Putamen (tissue), 1 donor: ENCODE measurements at places on chromosomes 5 and 9.

GRCh38 chr9:137449931-137450538 is 8.9 kb upstream of the ENTPD8 start:
- no peak for DNase-seq

- DNase-seq: no peak
These were observed 800 bp upstream of the KCNN2 start for GRCh38 chr5:114360816-114361723.

GRCh38 chr5:997001-997474 is 11.6 kb upstream of the NKD2 start:
- DNase-seq: no peak

GRCh38 chr5:158621391-158621790 is 478.3 kb downstream of the EBF1 start:
- no peak for DNase-seq

DNA sequence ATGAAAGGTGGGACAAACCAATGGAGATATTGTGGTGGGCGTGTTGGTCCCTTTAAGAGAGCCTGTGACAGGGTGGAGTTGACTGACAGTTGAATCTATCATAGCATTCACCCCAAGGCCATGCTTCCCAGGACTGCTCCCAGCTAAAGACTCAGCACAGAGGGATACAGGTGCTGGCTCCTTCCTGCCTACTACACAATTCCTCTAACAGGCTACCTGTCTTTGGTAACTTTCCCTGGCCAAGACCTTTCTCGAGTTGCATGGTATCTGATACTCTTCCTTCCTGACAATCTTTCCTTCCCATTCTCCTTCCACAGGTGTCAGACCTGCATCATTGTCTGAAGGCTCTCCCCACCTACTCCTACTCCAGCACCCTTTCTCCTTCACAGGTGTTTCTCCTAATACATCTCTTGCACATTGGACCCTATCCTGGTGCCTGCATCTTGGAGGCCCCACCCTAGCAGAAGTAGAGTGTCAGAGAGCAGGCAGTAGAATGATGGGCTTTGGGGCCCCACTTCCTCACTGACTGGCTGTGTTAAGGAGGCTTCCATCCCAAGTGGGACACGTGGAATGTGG is 120.7 kb upstream of the ALDH1B1 start:
- no peak for DNase-seq

DNA sequence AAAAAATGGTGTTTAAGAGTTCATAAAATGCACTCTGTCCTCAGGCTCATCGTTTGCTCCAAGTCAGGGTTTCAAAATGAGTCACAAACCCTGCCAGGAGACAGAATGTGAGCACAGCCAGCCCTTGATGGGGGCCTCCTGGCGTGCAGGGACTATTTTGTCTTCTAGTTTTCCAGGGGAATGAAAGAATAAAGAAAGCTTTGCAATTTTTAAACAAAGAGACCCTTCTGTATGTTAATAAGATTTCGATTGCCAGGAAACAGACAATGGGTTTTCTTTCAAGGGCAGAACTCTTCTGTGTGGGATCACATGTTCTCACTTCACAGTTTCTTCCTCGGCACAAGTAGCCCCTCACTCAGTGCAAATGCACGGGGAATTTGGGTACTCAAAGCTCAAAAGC is 121.4 kb upstream of the C6 start:
- DNase-seq: peak; percentile 79

GRCh38 chr5:73996151-73996755 is 370.3 kb downstream of the ARHGEF28 start:
- no peak for DNase-seq

DNA sequence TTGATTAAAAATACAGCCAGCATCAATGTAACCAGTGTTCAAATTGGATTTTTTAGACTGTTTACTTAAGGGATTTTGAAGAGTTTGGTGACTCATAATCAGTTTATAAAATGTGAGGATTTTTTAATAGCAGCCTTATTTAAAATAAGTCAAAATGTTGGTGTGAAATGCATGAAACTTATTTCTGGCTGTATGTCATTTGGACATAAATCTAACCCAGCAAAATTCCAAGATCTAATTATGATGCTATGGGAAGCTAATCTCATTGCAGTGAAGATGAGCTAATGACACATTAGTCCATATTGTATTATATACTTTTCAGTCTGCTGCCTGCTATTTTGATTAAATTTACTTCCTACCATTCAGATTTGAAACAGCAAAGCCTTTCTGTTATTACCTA is 140.3 kb downstream of the AOPEP start:
- DNase-seq: no peak

- no peak for DNase-seq
These were observed 28.8 kb upstream of the TJP2 start for GRCh38 chr9:69145144-69145715.

- DNase-seq: no peak
These were observed 30.7 kb upstream of the CCNB1 start for GRCh38 chr5:69136293-69136692.

DNA sequence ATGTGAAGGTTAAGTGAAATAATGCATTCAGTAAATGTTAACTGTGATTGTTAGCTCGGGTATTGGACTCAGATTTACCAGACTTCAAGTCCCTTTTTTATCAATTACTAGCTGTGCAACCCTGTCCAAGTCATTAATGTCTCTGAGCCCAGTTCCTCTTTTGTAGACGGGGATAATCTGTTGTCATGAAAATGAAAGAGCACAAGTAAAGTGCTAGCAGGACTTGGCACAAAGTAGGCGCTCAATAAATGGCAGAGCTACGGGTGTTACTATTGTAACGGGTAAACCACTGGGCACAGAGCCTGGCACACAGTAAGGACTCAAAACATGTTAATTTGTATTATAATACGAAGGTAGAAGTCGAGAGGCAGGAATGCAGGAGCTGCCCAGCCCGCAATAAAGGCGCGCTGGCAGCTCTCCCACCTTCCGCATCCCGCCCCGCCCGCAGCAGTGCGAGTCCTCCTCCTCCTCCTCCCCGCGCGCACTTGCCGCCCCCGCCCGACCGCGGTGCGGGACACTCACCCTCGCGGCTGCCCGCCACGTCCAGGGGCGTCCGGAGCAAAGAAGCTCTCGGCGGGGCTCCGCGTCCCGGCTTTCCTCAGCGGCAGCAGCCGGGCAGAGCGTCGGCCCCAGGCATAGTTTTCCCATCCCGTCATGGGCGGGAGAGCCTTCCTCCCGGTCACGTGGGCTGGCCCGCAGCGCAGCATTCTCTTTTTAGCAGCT is at the start of gene C1QTNF2:
Gene C1QTNF2, minus strand, starts transcription at position 637 of the 723 bp plus-strand sequence. CDS start 15,615 bp downstream, outside the sequence.
- peak; percentile 27 for DNase-seq

DNA sequence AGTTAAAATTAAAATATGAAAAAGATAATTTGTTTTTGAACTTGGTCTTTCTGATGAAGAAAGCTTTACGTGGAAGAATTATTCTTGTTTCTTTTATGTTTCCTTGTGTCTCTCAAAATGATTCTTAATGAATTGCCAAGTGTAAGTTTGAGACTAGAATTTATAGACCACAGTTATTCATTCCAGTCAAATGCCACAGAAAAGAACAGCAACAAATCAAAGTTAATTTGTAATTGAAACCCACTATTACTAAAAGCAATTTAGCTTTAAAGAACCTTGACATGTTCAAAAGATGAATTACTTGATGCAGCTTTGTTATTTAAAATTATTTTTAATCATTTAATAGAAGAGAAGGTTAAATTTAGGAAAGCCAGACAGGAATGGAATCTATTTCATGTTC is 1277.7 kb upstream of the NUDT12 start:
- no peak for DNase-seq

- DNase-seq: no peak
These were observed 311.4 kb downstream of the TLE4 start for GRCh38 chr9:79883073-79883645.

- DNase-seq: peak; percentile 79
These were observed 232.6 kb downstream of the MAST4 start for GRCh38 chr5:66828548-66829357.

DNA sequence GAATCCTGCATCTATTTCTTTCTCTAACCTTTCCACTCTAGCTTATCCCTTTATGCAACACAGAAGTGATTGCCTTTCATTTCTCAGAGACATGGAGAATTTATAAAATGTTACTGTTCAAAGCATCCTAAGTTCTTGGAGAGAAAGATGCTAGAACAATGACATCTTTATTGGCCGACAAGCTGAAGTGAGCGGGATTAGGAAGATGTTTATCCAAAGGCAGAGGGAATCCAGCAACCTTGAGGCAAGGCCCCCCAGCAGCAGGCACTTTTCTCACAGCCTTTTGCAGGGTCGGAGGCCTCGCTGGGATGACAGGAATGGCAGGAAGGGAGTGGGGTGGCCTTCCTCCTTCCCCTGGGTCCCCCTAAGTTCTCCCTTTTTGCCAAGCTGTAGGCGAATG is 204.8 kb downstream of the GAPVD1 start:
- DNase-seq: no peak

GRCh38 chr9:112605518-112605917 is 112.4 kb downstream of the INIP start:
- DNase-seq: no peak

GRCh38 chr9:98540476-98540875 is 168.3 kb downstream of the GABBR2 start:
- DNase-seq: no peak

DNA sequence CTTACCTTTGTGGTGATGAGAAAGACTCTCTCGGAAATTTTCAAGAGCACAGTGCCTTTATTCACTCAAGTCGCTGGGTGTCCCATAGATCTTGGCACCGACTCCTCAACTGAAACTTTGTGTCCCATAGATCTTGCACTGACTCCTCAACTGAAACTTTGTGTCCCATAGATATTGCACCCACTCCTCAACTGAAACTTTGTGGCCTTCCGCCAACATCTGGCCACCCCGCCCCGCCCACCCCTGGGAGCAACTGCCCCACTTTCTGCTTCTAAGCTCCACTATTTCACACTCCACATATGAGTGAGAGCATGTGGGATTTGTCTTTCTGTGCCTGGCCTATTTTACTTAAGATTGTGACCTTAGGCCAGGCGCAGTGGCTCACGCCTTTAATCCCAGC is 12.7 kb upstream of the EGFL7 start:
- no peak for DNase-seq

GRCh38 chr5:657570-657969 is 35.6 kb downstream of the TPPP start:
- no peak for DNase-seq

GRCh38 chr5:135222171-135222681 is 176.8 kb downstream of the MACROH2A1 start:
- DNase-seq: no peak

- DNase-seq: no peak
These were observed 82.6 kb upstream of the COL5A1 start for GRCh38 chr9:134559013-134559412.
